ENCODE measurements at places on chromosomes 1 and 21. TPM values are rescaled to one million over a fixed set of nuclear protein-coding genes. Genes with fewer than 3 reads are reported as not detected.

SPRR2A gene
- not detected for polyA plus RNA-seq

PTPRC gene
- 5.3 TPM for polyA plus RNA-seq

GRCh38 chr1:17078991-17079868 lies 25.4 kb upstream of the SDHB start:
- no peak for DNase-seq

DNA sequence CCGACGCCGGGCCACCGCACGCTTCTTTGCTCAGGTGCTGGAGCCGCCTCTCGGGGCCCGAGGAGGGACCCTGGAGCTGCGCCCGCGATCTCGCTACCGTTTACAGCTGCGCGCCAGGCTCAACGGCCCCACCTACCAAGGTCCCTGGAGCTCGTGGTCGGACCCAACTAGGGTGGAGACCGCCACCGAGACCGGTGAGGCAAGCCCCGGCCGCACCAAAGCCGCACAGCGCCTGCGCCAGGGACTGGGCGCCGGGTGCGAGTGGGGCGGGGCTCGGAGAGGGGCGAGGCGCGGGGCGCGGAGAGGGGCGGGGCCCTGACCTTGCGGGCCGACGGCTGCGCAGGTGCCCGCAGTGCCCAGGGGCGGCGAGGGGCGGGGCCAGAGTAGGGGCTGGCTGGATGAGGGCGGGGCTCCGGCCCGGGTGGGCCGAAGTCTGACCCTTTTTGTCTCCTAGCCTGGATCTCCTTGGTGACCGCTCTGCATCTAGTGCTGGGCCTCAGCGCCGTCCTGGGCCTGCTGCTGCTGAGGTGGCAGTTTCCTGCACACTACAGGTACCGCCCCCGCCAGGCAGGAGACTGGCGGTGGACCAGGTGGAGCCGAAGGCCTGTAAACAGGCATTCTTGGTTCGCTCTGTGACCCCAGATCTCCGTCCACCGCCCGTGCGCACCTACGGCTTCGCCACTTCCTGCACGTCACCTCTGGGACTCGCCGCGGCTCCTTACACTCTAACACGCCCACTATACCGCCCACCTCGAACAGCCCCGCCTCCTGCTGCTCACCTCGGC lies 9.8 kb upstream of the CDC20 start:
- DNase-seq, result peak; percentile 68

DNM3 gene
- polyA plus RNA-seq, result 5.6 TPM

GRCh38 chr1:36846357-36846756 lies 188.0 kb downstream of the GRIK3 start:
- DNase-seq, result no peak

DNA sequence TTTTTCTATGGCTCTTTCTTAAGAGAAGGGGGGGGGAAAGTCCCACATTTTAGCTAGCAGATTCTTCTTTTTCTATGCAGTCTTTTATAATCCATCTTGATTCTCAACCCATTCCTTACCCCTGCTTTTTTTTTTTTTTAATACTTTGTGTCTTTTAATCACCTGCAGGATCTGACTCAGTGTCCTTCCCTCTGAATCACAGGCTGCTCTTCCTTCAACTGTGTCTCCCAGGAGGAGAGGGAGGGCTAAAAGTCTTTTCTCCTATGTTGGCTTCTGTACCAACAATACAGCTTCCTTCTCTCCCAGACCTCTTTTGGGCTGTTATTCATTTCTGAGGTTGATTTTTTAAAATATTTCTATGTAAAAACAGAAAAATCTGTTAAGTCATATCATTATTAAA lies 686.2 kb downstream of the ADGRL2 start:
- no peak for DNase-seq

COL9A2 gene
- polyA plus RNA-seq, result 32.0 TPM

CDCA8 gene
- 17.6 TPM for polyA plus RNA-seq

DNA sequence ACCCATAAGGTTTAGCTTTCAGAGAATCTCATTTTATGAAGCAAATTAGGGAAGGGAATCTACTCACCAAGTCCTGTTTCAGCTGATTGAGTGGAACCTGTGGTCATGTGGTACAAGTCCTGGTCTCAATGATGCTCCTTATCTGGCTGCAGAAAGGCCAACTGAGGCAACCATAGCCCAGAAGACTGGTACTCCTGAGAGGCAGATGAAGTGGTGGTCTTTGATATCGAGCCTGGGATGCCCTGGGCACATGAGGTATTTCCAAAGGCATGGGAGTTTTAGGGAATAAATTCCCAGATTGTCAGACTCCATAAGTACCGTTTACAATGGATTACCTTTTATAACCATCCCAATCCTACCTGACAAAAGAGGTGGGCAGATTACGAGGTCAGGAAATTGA lies 3.3 kb downstream of the MX1 start:
- DNase-seq, result no peak

GRCh38 chr1:161482610-161483009 lies 22.6 kb upstream of the FCGR2A start:
- DNase-seq, result no peak

- DNase-seq, result no peak
Observed at GRCh38 chr1:211037095-211037494, 96.9 kb downstream of the KCNH1 start.

DNA sequence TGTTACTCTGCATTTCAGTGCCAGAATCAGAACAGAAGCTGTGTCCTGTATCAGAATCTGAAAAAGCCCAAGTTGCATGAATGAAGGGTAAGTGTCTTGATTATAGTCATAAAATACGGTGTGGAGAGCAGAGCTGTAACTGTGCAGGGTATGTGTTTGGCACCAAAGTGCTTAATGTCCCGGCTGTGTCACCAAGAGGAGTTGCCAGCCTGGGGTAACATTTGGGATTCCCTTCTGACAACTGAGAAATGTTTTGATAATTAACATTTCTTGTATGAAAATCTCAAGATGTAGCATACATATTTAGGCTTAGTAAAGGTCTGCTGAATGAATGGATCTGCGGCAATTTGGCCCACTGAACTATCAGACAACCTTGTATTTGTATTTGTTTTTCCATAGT lies 33.3 kb downstream of the AKNAD1 start:
- DNase-seq, result no peak

DNA sequence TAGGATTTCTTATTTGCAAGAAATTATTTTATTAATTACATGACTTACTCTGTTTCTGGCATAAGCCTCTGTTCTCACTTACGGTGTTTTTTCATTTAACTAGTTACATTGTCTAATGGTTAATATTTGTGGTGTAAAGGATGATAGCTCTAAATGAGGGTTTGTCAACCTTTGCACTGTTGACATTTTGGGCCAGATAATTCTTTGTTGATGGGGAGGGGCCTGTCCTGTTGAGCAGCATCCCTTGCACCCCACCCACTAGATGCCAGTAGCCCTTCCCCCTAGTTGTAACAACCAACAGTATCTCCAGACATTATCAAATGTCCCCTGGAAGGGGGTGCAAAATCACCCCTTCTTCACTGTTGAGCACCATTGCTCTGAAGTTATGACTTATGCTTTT lies 83.6 kb upstream of the SLC44A3 start:
- no peak for DNase-seq

CDC7 gene
- 29.7 TPM for polyA plus RNA-seq

DNA sequence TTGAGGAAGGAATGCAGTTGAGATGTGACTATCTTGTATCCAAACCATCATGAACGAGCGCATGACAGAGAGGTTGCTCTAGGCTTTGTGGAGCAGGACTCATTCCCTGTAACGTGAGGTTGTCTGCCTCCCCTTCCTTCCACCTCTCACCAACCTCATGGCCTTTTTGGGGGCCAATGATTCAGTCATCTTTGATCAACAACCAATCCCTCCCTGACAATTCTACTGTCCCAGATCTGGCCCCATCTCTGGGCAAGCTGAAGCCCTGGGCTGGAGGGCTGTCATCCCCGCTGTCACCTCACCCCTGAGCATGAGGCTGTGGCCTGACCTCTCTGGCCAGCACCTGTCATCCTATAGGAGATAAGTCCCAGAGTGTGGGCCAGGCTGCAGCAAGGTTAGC lies 19.7 kb downstream of the MTARC1 start:
- no peak for DNase-seq

GRCh38 chr1:110672753-110673108 lies 2.0 kb downstream of the KCNA3 start:
- no peak for DNase-seq

HSD3B1 gene
- polyA plus RNA-seq, result 0.13 TPM

GRCh38 chr21:42425591-42425990 lies 21.9 kb downstream of the UBASH3A start:
- DNase-seq, result no peak

DNA sequence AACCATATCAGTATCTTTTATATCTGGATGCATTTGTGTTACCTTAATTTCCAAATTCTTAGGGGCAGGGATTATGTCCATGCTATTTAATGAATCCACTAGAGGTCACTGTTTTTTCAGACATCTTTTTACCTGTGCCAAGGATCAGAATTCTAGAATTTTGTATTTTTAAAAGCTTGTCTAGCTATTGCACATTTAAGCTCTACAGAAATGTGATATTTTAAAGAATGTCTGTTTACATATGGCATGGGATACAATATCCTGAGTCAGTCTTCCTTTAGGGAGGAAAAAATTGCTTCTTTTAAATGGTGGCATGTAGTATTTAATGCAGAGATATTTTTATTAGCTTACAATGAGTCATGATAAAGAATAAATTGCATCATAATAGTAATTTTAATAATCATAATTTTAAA lies 11.3 kb downstream of the RPAP2 start:
- no peak for DNase-seq

AK5 gene
- polyA plus RNA-seq, result 4.4 TPM

MYBPH gene
- 0.21 TPM for polyA plus RNA-seq

RHBG gene
- polyA plus RNA-seq, result 13.5 TPM

TNNI3K gene
- polyA plus RNA-seq, result 2.1 TPM

VASH2 gene
- polyA plus RNA-seq, result 23.5 TPM

- DNase-seq, result no peak
Observed at GRCh38 chr21:39927304-39927886, 60.2 kb downstream of the PCP4 start.

GRCh38 chr1:14031461-14031860 lies 331.5 kb downstream of the PRDM2 start:
- no peak for DNase-seq

PLA2G2D gene
- not detected for polyA plus RNA-seq

DNA sequence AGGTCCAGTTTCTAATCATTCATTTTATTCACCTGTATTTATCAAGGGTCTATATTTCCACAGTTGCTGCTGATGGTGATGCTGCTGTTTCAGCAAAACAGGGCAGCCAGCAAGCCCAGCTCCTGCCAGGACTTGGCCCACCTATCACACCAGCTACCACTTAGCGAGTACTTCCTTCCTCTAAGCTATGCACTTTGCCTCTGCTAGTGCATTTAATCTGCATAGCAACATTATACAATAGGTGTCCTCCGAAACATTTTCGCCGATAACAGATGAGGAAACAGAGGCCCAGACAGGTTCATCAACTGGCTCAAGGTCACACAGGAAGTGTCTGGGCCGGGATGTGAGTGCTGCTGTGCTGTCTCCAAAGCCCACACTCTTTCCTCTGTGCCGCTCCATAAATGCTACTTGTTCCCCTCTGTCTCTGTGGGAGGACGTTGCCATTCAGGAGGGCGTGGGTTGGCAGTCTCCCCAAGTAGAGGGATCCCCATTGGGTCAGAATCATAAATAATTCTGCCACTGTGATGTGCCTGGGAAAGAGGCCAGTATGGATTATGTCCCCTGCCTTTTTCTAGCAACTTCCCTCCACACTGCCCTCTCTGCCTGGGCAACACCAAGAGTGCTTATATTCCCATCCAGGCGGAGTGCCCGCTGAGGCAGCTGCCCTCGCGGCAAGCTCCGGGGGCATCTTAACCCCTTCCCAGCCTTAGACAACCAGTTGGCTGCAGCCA lies 9.4 kb upstream of the PLEKHA6 start:
- no peak for DNase-seq

EVA1B gene
- polyA plus RNA-seq, result 50.2 TPM

DNA sequence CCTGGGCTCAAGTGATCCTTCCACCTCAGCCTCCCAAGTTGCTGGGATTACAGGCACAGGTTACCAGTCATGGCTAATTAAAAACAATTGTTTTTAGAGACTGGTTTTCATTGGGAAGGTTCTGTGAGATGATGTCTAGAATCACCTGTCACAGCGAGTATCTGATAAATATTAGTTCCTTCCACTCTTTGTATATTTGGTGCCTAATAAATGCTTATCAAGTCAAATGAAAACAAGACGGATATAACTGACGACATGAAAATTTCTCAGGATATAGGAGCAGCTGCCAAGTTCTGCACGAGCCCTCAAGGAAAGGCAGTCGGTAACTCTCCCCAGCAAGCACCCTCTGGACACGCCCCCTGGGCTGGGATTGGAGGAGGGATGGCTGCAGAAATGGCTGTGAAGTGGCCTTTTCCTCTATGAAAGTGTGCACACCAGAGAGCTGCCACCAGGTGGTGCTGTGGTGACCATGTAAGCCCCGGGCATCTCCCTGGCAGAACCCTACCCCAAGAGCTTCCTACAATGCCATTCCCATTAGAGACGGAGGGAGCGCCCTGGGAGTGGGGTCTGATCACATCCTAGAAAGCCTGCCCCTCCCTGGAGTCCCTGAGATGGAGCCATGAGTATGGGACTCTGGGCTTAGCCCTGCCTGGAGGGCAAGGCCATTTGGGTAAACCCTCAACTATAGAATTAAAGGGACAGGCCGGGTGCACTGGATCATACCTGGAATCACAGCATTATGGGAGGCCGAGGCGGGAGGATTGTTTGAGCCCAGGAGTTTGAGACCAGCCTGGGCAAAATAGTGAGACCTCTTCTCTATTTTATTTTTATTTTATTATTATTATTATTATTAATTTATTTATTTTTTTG lies 50.9 kb downstream of the HTR6 start:
- peak; percentile 87 for DNase-seq

GRCh38 chr1:230725256-230726012 lies 11.5 kb upstream of the AGT start:
- DNase-seq, result no peak

- DNase-seq, result no peak
Observed at GRCh38 chr21:45131537-45131999, 57.2 kb downstream of the ADARB1 start.

MTHFR gene
- polyA plus RNA-seq, result 18.9 TPM

LYPLAL1 gene
- polyA plus RNA-seq, result 54.1 TPM

DNA sequence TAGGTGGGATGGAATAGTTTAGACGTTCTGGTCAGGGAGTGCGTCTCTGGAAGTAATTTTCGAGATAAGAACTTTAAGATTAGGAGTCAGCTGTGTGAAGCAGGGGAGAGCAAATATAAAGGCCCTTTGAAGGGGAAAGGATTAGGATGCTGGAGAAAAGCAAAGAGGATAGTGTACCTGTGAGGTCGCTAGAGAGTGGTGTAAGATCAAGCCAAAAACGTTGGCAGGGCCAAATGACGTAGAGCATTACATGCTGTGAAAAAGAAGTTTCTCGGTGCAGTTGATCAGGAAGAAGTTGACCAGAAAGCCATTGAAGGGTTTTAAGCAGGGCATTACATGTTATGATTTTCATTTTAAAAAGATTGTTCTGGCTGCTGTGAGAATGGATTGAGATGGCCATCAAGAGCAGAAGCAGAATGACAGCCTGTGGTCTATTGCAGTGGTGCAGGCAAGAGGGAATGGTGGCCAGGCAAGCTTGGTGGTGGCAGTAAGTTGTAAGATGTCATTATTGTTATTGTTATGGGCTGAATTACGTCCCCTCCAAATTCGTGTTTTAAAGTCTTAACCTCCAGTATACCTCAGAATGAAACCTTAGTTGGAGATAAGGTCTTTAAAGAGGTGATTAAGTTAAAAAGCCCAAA lies 113.6 kb upstream of the KIF26B start:
- no peak for DNase-seq

GRCh38 chr1:220834155-220834870 lies 44.9 kb upstream of the HLX start:
- DNase-seq, result no peak

SPRR5 gene
- not detected for polyA plus RNA-seq

Data from right renal pelvis (tissue), 4 donors.